ENCODE measurements at places on chromosomes 7 and 10.

GRCh38 chr10:49382826-49383225, 13.1 kb downstream of the DRGX start:
- DNase-seq, result no peak

DNA sequence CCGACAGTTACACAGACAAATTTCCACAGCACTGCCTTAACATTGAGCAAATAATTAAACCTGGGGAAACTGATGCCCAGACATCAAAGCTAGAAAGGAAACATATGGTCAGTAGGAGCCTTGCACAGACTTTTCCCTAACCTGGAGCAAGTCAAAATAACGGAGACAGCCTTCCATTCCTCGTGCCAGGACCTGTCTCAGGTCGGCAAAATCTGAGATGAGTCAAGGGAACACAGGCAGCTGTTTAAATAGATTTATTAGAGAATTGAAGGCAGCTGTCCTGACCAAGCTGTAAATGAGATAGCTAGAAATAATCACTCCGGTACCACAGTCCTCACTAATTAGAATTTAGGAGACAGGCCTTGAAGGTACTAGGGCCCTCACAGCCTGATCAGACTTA, 81.2 kb downstream of the RAMP3 start:
- no peak for DNase-seq

DNA sequence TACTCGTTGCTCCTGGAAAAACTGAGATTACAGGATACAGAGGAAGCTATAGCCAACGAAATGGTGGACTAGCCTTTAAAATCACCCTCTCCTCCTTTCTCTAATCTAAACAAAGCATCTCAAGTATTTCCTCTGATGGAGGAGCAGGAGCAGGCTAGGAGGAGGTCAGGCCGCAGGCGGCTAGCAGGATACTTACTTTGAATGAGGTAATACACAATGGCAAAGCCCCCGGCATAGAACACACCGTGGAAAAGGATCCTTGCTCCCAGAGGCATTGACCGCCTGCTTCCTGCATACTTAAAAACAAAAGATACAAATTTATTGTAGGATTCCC, 64.4 kb downstream of the STK17A start:
- peak; percentile 52 for DNase-seq

DNA sequence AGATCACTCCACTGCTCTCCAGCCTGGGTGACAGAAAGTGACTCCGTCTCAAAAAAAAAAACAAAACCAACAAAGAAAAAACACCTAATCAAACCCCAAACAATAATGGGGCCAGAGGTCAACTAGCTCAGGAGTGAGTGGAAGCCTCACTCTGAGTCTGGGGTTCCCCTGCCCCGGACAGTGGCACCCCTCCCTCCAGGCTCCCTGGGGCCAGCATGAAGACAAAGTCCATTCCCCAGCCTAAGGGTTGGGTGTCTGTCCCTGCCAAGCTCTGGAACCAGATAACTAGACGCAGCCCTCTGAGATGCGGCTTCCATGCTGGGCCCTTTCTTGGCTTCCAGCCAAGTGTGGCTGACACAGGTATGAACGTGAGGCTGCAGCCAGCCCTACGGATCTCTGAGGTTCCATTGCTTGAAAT, 1.7 kb upstream of the FUOM start:
- DNase-seq, result no peak

GRCh38 chr10:103657061-103657591, 163.6 kb downstream of the NEURL1 start:
- DNase-seq, result no peak

DNA sequence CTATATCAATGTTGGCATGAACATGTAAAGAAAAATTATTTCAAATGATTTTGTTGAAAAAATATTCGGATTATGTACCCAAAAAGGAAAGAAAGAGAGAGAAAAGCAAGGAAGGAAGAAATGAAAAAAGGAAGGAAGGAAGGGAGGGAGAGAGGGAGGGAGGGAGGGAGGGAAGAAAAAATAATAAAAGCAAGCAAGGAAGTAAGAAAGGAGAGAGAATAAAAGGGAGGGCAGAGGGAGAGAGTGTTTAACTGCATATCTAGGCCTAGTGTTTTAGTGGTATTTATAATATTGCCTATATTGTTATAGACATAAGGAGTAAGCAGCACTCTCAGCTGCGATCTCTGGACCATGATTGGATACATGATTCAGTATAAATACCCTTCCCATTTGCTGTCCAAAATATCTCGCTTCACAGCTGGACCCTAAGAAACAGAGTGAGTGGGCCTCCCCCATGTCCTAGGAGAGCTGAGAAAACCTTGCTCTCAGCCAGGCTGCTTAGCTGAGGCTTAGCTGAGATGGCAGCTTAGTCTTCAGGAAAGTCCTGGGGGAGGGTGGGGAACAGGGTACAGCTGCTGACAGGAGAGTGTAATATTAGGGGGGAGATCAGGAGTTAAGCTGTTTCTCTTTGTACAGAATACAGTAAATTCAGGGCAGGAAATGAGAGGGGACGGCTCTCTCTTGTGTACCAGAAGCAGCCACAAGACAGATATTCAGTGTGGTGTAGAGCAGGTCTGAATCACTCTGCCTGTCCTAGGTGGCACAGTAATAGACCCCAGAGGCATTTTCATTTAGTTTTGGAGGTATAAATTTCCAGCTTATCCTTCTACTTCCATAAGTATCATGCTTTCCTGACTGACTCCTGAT, 66.8 kb upstream of the TARP start:
- peak; percentile 62 for DNase-seq

- DNase-seq, result no peak
These were observed 178.1 kb upstream of the GRB10 start for GRCh38 chr7:50960621-50961310.

DNA sequence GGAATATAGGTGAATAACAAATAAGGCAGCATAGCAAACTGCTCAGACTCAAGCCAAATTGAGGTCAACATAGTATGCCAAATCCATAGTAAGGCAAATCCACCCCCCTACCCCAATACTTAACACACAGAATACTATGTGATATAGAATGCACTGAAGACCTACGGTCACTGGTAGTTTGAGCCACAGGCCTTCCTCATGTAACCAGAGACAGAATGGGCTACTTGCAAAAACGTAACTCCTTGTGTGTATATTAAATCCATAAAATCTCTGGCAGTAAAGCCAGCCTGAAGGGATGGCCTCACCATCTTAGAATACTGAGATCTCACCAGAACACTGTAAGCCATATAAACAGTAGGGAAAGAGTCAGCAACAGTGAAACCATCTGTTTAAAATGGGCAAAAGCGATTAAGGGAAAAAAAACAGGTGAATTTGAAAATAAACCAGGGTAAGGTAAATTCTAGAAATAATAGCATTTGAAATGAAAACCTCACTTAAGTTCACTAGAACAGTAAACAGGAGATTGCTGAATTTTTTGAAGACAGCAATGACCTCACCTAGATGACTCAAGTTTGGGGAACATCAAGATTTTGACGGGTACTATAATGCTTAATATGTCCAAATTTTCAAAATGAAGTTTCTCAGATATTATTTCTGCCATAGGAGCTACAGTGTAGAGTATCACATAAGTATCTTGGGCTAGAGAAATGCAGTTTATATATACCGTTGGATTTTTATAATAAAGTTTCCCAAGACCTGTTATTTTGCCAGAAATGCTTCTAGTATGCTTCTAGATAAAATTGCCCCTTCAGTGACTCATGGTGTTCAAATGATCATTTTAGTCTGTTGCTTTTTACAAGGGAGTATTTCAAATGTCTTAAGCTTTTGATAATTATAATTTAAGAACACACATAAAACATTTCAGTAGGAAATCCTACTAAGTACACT, 13.9 kb downstream of the HNRNPA2B1 start:
- DNase-seq, result no peak

DNA sequence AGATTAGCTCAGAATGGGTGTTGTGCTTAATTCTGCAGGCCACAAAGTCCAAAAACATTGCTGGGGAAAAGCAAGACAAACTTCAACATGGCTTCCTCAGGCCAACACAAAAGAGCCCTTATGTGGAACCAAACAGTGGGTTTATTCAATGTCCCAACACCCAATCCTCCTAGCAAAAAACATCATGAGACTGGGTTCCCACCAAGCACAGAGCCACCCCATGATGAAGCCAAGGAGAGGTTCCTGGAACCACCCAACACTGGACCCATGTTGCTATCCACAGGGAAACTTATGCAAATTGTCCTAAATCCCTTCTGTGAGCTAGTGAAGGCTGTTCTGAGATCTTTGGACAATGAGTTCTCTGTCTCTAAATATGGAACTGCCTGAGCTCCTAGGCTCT, 24.0 kb downstream of the SLC25A13 start:
- DNase-seq, result no peak

- peak; percentile 14 for DNase-seq
These were observed 27.9 kb upstream of the LOXL4 start for GRCh38 chr10:98295907-98296306.

- peak; percentile 84 for DNase-seq
These were observed 23.2 kb upstream of the CALN1 start for GRCh38 chr7:72435366-72435765.

- no peak for DNase-seq
These were observed 330.2 kb downstream of the GLRX3 start for GRCh38 chr10:130466271-130466997.

DNA sequence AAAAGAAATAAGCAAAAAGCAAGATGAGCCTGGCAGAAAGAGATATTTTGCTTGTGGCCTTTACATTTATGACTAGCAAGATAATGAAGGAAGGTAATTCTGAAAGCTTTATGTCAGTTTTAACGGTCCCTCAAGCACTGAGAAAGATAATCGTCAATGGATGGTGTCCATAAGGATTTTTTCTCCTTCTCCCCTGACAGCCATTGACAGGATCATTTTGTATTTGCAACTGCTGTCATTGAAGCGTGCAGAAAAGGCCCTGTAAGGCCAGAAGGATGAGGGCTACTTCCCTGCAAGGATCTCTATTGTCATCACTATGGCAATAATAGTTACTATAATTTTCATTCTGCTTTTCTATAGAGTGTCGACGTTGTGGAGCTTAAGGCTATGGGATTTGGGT, 994 bp upstream of the LRGUK start:
- DNase-seq, result peak; percentile 89

DNA sequence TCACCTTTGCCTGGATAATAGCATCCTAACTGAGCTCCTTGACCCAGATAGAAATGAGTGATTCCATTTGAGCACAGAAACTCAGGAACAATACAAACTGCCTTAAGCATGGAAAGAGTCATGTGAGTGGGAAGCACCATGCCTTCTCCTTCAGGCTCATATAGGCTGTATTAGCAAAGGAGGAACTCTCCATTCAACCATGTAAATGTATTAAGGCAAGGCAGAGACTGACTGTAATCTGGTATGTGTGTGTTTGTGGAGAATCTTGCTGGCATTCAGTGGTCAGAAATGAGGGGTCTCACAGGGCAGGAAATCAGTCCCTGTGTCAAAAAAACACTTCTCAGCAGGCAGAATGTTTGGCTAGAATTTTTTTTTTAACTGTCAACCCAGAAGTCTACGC, 40.2 kb downstream of the COA1 start:
- no peak for DNase-seq

- peak; percentile 24 for DNase-seq
These were observed 305.9 kb upstream of the MGMT start for GRCh38 chr10:129161150-129161549.

DNA sequence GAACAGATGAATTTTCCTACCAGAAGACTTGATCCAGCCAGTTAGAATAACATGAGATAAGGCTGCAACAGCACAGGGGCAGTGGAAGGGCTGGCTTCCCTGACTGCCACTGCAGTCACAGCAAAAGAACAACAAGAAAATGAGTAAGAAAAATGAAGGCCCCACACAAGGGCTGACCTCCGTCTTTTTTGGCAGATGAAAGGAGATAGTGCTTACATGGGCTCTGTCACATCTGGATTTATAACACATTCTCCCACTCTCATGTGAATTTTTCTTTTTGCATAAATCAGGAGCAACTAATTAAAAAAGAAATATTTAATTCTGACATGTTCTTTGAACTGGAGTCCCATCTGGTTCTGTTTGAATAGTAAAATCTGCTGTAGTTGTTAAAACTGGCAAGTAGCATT, 99.6 kb downstream of the NRP1 start:
- no peak for DNase-seq

DNA sequence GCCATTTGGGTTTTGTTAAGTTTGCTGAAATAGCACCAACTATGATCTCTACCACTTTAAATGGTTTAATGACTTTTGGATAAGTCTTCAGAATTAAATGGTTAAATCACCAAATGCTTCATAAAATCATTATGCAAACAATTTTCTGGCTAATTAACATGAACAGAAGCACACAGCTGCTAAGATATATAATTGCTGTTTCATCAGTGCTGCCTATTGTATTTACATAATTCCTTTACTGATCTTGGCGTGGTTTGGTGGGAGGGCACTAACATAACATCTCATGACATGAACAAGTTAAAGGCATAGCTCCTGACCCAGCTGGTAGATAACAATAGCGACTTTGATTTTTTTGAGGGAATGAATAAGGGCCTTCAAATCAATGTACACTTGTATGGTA, 94.1 kb downstream of the FZD1 start:
- no peak for DNase-seq

DNA sequence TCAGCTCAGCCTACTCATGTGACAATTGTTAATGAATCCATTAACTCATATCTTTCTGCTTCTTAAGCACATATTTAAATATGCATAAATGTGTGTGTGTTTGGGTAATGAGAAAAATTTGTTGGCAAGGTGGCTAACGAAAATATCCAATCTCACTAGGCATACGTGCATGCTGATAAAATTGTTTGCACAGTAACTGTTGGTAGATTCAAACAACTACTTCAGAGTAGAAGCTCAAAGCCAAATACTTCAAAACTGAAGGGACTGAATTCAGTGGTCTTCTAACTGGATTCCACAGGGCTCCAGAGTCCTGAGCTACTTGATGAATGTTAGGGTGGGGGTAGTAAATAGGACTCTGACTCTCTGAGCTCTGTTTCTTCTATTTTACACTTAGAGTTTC, 757.0 kb downstream of the GRM8 start:
- DNase-seq, result no peak

- DNase-seq, result no peak
These were observed 209.5 kb downstream of the JCAD start for GRCh38 chr10:29849886-29850285.

DNA sequence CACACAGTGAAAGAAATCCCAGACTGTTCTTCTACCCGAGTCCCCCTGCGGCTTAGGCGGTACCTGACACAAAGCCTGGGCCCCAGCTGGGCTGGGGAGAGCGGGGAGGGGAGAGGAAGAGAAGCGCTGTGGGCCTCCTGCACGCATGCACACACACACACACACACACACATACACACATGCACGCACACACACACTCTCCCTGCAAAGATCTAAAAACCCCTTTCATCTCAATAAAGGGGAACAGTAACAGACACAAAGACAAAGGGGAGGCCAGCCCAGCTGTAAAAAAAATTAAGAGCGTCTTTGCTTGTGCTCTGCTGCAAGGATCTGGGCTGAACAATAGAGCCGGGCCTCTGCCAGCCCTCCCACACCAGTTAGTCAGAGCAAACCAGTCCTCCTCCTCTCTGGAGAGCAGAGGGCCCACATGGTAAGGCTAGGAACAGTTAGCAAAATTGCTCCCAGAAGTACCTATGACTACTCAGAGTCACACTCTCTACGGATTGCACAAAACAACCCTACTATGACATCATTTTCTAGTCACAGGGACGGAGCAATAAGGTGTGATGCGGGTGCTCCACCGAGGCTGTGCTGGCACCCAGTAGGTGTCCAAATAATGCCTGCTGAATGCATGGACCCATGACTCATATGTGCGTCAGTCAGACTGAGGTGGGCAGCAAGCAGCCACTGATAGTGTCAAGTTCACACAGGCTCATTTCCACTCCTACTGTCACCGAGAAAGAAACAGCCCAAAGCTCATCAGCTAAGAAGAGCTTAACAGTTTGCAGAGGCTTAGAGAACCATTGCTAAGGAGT, 9.2 kb downstream of the ITPRIP start:
- DNase-seq, result no peak

- DNase-seq, result no peak
These were observed 422.8 kb downstream of the EXOC4 start for GRCh38 chr7:133675510-133676218.
